ENCODE measurements at places on chromosomes 5 and 9. TPM values are rescaled to one million over a fixed set of nuclear protein-coding genes. Genes with fewer than 3 reads are reported as not detected.
A peak's percentile ranks its signal among the peaks of the same experiment; 100 is the strongest.

SCGB3A2 gene
- total RNA-seq: not detected

DNA sequence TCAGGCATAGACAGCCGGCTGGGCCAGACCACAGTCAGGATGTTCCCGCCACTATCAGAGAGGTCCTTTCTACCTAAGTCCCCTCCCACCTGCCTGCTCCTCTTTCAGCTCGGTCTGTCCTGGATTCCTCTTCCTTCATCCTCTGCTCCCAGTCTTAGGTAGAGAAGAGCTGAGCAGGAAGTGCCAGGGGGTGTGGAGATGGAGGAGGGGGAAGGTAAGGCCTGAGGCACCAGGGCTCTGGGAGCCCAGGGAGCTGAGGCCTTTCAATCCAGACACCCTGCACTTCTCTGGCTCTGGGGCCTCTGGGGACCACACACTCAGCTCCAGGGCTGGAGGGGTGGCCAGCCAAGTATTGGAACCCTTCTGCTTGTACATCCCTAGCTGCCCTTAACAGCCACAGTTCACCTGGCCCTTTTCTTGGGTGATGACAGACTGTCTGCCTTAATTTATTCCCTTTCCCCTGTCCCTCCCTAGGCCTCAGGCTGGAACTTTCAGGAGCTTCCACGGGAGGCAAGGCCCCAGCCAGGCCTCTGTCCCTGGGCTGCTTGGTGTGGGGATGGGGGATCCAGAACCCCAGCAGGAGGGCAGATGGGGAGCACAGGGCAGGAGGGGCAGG, 15.6 kb downstream of the IRF1 start:
- no peak for DNase-seq

- peak; percentile 62 for DNase-seq
Measured at GRCh38 chr9:93223260-93224180, 39.6 kb downstream of the WNK2 start.

DNA sequence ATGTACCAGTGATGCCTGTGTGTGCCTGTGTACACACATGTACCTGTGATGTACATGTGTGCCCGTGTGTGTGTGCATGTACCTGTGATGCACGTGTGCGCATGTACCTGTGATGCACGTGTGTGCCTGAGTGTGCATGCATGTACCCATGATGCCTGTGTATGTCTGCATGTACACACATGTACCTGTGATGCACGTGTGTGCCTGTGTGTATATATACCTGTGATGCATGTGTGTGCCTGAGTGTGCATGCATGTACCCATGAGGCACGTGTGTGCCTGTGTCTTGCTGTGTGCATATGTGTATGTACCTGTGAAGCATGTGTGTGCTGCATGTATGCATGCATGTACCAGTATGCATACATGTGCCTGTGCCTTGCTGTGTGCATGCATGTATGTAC, 419.0 kb downstream of the IRX2 start:
- DNase-seq: no peak

DNA sequence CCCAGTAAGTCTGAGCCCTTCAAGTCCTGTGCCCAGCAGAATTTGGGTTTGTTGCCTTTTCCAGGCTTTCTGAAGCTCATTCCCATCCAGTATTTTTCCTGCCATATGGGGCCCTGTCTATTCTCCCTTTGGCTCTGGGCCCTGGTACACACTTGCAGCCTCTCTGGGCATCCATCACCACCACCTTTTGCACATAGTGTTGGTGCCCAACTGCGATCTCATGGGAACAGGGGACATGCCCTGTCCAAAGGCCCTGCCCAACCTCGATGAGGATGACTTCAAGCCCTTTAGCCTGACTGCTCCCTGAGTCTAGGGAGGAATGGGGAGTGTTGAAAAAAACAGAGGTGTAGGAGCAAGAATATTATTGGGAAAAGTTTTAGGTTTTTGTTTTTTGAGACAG, 11.5 kb downstream of the RGS3 start:
- DNase-seq: no peak

DNA sequence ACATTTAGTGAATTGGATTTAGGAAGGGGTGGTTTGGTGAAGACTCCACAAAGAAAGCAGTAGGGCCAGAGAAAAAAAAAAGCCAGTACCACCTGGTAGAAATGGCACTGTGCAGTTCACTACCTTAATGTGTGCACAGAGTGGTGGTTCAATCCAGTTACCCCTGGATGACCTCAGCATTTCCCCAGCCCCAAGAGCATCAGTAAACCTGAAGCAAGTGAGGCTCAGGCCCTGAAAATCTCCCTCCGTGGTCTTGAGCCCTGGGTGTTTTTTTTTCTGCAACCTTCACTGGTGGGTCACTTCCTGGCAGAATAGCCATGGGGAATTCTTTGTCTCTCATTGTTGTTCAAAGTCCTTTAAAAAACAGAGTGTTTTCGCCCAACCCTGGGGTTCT, 202.9 kb downstream of the GADD45G start:
- no peak for DNase-seq

- no peak for DNase-seq
Measured at GRCh38 chr5:131303537-131303936, 39.7 kb downstream of the CDC42SE2 start.

All from H4 (cell line).